Endothelial cell of umbilical vein (primary cell): ENCODE measurements at places on chromosomes 4 and X. TPM values are rescaled to one million over a fixed set of nuclear protein-coding genes. Genes with fewer than 3 reads are reported as not detected.

Gene RNF128
- not detected in 2 replicates for total RNA-seq

Gene PDZD4
- total RNA-seq: 0.09 TPM in 2 replicates

Gene ZNF275
- 8.5 and 11.0 TPM in 2 replicates for total RNA-seq

Gene MAGEA12
- total RNA-seq: not detected in 2 replicates

Gene TBC1D8B
- total RNA-seq: 3.9 and 6.6 TPM in 2 replicates

Gene ANXA3
- 73.8 and 78.4 TPM in 2 replicates for total RNA-seq

Gene ATP8A1
- total RNA-seq: 1.9 and 11.5 TPM in 2 replicates

Gene GYPE
- total RNA-seq: not detected in 2 replicates

Gene CFAP299
- not detected in 2 replicates for total RNA-seq

Gene VCX
- total RNA-seq: not detected in 2 replicates

DNA sequence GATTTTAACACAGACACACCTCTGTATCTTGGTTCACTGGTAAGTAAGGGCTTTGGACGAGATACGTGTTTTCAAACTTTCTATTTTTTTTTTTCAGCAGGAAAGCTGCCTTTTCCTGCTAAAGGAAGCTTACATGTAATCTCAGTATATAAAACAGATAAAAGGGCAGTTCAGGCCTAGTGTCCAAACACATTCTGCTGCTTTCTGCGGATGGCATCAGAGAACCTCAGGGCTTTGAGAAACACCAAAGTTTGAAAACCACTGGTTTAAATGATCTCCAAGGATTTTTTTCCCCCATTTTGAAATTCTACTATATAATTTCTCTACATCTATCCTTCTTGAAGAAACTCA is 76.0 kb downstream of the ZAR1 start:
- DNase-seq: peak; percentile 45

GRCh38 chr4:47642985-47643760 is 158.1 kb downstream of the ATP10D start:
- no peak for DNase-seq

DNA sequence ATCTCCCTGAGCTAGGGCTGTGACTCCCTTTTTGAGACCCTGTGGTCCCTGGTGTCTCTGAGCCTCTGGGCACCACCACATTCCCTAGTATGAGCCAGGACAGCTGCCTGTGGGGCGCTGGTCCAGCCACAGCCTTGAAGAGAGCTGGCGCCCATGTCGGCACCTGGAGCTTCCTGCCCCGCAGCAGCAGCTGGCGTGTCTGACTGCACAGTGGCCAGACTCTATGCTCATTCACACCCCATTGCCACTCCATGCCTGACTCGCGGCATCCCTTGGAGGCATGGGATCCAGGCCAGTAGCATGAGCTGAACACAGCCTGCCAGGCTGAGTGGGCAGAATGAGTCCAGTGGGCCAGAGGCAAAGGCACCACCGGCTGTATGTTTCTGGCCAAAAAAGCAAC is 8.3 kb upstream of the SPP1 start:
- no peak for DNase-seq

DNA sequence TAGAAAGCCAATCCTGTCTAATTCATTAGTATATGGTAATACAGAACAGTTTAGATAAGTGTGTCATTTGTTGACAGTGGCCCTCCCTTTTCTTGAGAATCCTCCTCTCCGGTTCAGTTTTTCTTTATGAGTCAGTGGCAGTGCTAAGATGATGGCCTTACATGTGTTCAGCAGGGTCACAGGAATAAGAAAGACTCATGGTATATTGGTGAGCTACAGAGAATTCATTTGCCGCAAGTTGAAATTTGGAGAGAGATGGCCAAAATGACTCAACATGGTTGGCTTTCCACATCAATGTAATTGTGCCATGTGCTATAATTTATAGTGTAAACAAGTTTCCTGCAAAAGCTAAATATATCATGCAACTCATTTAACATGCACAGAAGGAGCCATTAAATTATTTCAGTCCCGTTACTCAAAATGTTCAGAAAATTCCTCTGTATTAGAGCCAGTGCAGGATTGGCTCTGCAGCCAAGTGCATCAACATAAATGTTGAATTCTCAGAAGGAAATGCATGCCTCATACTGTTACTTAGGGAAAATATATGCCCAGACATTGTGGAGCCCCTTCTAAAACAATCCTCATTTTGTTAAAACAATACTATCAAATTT is 374.3 kb downstream of the AFF2 start:
- DNase-seq: no peak

DNA sequence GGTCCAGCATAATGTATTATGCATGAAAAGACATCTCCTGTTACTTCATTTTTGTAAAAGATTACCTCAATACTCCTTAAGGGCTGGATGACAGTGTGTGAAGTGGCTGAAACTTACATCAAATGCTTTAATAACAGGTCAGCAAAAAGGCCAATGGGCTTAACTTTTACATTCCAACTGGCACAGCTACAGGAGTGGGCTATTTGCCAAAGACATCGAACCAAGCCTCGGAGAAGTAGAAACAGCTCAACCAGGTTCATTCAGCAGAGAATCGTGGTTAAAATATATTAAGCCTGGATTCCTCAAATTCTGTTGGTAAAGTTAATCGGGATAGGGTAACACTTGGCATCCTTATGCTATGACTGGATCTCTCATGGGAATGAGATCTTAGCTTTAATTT is 639.7 kb downstream of the TRIML1 start:
- DNase-seq: no peak

GRCh38 chr4:186485561-186486062 is 69.8 kb downstream of the MTNR1A start:
- DNase-seq: no peak

DNA sequence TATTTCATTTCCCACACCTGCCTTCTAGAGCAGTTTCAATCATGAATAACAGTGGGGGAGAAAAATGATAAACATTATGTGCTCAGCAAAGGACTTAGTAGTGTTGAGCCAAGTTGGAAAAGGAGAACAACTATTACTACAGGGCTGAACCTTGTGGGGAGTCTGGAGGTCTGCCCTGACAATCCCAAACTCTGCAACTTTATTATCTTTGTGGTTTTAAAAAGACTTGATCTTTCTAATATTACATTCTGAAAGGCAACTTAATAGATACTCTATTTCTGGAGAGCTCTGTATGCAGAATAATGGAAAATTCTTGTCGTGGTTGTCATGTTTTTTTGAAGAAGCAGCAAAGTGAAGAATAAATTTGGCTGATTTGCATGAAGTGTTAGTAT is 116.1 kb downstream of the SPCS3 start:
- DNase-seq: no peak

DNA sequence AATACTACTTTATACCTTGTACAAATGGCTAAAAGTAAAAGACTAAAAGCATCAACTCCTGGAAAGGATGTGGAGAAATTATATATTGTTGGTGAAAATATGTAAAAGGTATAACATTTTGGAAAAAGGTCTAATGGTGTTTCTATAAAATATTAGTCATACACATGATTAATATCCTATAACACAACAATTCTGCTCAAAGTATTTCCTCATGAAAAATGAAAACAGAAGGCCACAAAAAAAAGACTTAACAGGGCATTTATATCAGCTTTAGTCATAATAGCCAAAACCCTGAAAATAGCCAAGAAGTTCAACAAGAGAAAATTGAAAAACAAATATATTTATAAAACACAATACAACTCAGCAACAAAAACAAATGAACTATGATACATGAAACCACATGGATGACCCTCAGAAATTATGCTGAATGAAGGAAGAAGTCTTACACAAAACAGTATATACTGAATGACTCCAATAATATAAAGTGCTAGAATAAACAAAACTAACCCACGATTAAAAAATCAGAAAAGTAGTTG is 38.8 kb downstream of the TBCK start:
- peak; percentile 64 for DNase-seq

GRCh38 chrX:25519258-25519657 is 503.5 kb upstream of the ARX start:
- DNase-seq: peak; percentile 71

GRCh38 chr4:2263926-2264321 is 2.0 kb upstream of the MXD4 start:
- DNase-seq: no peak

GRCh38 chrX:17377091-17377717 is 2.2 kb downstream of the NHS start:
- peak; percentile 1 for DNase-seq

DNA sequence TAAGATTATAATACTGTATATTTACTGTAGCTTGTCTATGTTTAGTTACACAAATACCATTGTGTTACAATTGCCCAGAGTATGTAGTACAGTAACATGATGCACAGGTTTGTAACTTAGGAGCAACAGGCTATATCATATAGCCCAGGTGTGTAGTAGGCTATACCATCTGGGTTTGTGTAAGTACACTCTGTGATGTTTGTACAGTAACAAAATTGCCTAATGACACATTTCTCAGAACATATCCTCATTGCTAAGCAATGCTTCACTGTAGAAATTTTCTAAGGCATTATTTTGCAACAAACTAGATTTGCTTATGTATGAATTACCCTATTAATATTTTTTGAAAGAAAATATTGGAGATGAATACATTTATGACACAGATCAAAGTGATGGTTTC is 1390.9 kb downstream of the C4orf33 start:
- no peak for DNase-seq

DNA sequence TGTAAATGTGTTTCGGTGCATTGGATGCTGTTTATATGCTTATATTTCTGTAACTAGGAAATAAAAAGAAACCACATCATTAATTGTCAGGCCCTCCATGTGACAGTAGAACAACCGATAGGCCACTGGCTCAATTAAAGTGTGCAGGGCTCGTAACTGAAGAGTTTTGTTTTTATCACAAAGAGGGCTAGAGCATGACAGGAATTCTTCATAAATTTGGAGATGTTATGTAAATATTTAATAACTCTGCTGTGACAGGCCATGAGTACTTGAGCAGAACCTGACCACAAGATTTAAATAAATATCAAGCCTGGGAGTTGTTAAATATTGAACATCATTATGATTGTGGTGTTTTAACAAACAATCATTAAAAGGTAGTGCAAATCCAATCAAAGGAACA is 55.9 kb downstream of the MID1 start:
- no peak for DNase-seq

DNA sequence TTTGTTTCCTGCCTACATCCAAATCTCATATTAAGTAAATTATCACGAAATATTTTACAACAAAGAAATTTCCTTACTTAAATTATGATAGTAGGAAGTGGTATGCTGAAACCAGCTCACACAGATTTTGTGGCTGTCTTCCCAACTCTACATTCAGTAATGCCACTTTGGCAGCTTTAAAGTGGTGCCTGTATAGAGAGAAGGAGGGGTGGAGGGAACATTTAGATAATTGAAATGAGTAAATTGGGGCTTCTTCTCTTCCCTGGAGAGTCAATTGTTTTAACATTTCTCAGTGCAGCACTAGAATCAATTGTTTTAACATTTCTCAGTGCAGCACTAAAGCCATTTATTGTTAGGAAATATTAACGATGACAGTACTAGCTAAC is 1323.1 kb downstream of the PCDH7 start:
- DNase-seq: no peak

DNA sequence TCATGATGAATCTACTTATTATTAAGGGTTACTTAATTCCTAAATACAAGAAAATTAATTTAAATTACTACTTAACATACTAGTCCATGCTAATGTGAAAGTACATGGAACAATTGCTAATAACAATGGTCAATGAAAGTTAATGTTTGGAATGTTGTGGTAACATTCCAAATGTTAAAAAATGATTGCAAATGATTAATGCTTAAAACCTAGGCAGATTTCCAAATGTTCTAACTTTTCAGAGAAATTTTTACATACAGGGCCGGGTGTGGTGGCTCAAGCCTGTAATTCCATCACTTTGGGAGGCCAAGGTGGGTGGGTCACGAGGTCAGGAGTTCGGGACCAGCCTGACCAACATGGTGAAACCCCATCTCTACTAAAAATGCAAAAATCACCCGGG is 1851.3 kb upstream of the PCDH7 start:
- no peak for DNase-seq

DNA sequence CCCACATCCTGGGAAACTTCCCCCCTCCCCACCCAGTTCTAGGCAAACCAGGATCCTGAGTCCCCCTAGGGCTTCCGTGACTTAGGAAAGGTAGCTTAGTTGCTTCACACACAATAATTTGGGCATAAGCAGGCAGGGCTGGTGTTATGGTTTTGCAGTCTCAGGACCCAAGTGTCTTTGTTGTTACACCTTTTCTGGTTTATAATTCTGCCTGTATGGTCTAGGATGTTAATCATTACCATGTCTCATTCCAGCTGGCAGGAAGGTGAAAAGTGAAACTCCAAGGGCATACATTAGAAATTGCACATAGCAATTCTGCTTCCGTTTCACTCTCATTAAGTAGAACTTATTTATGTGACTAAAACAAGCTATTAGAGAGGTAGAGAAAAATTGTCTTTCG is 16.8 kb downstream of the UGT8 start:
- no peak for DNase-seq

GRCh38 chrX:1659664-1660461 is 45.0 kb downstream of the ASMT start:
- DNase-seq: no peak

- DNase-seq: no peak
Observed at GRCh38 chrX:39401483-39402110, 600.3 kb downstream of the MID1IP1 start.

DNA sequence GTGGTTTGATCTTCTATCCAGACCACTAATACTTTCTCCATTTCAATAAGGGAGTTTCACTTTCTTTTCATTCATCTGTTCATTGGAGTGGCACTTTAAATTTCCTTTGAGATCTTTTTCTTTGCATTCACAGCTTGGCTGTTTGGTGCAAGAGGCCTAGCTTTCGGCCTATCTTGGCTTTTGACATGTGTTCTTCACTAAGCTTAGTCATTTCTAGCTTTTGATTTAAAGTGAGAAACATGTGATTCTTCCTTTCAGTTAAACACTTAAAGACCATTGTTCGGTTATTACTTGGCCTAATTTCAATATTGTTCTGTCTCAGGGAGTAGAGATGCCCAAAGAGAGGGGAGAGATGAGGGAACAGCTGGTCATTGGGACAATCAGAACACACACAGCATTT is 24.3 kb downstream of the CXCL13 start:
- DNase-seq: no peak

- no peak for DNase-seq
Observed at GRCh38 chr4:97558204-97558778, 585.0 kb downstream of the STPG2 start.

DNA sequence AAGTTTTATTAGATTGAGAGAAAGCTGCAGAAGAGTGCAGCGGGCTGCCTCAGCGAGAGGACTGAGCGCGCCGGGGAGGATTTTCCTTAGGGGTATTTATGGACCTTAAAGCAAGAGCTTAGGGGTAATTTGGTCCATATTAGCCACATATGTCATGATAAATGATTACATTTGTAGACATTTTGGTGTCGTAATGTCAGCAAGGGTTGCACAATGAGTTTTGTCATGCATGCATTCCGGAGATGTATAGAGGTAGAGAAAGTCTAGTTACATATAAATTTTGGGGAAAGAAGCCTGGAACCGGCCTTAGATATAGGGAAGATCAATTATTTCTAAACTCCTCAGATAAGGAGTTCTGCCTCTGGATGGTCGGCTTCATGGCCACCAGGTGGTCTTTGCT is 10.0 kb downstream of the MGST2 start:
- DNase-seq: no peak

DNA sequence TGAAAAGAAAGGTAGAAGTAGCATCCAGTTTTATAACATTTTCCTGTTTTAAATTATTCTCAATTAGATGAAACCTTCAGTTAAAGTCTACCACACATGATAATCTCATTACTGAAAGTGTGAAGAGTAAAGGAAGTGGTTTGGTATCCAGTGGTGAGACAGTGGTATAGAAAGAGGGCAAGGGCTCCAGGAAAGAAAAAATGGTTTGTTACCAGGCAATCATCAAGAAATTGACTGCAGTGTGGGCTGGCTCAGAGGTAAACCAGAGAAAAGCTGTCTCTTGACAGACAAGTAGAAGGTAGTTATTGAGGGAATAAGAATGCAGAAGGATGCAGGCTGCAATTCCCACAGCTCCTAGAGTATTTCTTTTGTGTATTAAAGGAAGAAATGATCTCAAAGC is 406.2 kb downstream of the TLL1 start:
- no peak for DNase-seq
